Caudate nucleus (tissue), 63 donors: ENCODE measurements at places on chromosomes 11 and 22.

GRCh38 chr22:20429254-20430100, 8.1 kb downstream of the SCARF2 start:
- DNase-seq, result no peak

GRCh38 chr11:74086242-74086884, 77.5 kb upstream of the UCP3 start:
- DNase-seq, result no peak

DNA sequence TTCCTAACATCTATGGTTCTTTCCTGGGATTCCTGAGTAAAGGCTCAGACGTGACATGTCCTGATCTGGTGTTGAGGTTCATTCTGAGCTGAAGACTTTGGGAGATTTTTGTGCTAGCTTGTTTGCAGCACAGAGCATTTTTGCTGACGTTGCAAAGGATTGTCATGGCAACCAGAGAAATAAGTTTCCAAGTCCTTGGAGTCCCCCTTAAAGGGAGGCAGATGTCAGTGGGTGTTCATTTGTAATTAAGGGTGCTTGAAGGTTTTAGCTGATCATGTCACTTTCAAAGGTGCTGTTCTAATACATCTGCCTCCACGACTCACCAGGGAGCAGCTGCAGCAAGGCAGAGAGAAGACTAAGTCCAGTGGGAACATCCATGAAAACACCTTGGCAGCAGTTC, 5.4 kb upstream of the SYN3 start:
- no peak for DNase-seq

- no peak for DNase-seq
Measured at GRCh38 chr11:67054836-67055523, 1.7 kb upstream of the RHOD start.

DNA sequence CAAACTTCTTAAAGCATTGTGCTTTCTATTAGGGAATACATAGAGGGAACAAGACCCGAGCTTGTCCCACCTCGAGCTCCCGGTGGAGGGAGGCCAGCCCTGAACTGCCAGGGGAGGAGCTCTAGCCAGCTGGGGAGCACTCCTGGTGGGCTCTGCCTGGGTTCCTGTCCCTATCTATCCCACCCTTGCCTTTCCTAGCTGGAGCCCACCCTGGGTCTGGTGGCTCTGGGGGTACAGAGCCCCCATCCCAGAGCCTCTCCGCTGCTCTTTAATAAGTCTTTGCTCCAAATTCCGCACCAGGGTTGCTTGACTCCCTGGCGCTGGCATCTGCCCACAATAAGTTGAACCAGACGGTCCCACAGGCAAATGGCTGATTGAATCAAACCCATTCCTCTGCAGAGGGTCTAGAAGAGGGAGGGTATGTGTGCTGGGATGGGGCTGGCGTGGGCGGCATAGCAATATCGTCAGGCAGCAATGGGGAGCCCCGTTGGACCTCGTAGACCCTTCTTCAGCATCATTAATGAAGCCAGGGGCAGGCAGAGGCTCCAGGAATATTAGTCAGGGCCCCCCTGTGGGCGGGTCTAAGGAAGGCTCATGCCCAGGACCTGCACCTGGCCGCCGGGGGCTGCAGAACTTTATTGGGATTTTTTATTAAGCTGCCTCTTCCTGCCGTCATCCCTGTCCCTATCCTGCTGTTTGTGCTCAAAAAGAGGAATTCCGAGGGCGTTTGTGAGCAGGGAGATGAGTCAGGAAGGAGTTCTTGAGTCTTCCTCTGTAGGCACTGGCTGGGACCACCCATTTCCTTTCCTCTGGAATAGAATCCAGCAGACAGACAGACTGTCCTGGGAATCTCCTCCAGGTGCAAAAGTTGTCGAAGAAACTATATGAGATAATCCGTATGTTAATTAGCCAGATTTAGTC, 38.5 kb upstream of the RIC3 start:
- no peak for DNase-seq

- DNase-seq, result no peak
Measured at GRCh38 chr22:19523240-19524169, 705 bp downstream of the CLDN5 start.

DNA sequence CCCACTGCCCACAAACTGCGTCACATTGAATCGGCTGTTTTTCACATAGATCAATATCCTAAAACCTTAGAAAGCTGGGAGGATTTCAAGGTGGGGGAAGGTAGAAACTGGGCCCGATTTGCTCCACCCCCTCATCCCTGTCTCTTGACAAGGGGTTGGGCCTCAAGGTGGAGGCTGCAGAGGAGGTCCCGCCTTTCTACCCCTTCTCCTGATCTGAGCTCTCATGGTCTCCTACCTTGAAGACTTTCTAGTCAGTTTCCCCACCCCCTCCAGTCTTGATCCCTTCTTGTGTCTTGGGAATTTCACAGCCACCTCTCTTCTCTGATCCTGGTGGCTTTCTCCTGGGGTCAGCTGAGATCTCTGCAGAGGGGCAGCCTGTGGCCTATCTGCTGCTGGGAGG, 4.5 kb upstream of the STARD10 start:
- no peak for DNase-seq

DNA sequence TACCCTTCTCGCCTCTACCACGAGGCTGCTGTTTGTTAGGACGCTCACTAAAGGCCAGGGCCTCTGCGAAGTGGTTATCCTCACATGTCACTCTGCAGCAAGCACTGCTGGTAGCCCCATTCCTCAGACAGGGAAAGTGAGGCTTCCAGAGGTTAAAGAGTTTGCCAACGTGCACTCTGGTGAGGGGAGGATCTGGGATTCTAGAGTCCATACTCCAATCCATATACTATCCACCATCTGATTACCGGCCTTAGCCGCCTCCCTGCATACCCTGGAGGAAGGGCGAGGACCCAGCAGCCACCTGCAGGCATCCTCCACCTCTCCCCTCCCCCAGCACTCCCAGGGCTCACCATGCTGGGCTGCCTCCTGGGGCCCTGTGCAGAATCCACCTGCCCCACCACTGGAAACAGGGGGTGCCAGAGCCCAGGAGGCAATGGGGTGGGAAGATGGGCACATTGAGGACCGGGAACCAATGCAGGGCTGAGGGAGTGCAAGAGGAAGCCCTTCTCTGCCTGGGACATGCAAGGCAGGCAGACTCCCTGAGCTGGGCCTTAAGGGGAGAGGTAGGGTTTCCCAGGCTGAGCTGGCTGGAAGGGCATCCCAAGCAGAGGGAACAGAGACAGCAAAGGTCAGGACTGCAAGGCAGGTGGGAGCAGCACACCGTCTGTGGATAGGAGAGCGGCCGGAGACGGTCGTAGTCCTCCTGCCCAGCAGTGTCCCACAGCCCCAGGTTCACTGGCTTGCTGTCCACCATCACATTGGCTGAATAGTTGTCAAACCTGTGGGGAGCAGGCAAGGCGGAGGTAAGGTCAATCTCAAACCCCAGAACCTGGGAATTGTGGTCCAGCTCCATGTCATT, 11.7 kb downstream of the RAC2 start:
- no peak for DNase-seq
